Activated CD4-positive, CD25-positive, alpha-beta regulatory T cell treated with anti-CD3 and anti-CD28 coated beads, Interleukin-2, amount 50 U/mL, for 72 hours (primary cell): ENCODE measurements at places on chromosomes 6 and 20.

- DNase-seq: no peak
These were observed 25.7 kb downstream of the MUC22 start for GRCh38 chr6:31035862-31036497.

GRCh38 chr6:104321301-104321700, 538.4 kb downstream of the HACE1 start:
- DNase-seq: no peak

DNA sequence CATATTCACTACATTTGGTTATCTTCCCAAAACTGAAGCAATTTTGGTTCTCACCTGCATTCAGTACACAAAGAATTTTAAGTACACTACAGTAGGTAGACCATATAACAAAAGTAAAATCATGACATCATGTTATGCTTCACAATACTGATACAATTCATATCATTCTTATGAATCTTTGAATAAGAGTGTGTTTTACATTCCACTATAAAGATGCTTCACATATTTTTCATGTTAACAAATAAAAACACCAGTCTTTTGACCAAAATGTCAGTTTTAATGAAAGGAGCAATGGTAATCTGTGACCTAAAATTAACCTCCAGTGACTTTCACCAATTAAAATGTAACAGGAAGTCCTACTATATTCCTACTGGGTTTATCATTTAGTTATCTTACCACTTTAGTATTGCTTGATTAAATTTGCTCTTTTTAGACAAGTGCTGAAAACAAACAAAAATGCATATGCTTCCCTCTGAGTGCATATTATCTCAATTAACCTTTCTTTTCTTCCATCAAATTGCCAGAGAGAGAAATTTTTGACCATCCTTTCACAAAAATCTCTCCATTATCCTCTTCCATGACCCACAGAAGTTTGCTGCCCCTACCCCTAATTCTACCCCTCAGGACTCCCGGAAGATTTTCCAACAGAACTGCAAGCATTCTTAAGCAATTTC, 49.3 kb downstream of the PHIP start:
- DNase-seq: no peak

DNA sequence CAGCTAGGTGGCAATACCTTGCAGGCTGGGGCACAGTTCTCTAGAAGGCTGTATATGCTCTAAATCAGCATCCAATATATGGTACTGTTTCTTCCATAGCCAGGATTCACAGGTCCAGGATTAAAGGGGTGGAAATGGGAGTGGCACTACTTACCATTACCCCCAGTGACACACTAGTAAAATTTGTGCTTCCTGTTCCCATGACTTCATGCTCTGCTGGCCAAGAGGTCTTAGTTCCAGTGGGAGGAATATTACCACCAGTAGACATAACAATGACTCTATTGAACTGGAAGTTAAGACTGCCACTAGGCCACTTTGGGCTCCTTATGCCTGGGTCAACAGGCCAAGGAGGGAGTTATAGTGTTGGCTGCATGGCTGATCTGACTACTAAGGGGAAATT, 174.3 kb upstream of the TNFAIP3 start:
- no peak for DNase-seq

DNA sequence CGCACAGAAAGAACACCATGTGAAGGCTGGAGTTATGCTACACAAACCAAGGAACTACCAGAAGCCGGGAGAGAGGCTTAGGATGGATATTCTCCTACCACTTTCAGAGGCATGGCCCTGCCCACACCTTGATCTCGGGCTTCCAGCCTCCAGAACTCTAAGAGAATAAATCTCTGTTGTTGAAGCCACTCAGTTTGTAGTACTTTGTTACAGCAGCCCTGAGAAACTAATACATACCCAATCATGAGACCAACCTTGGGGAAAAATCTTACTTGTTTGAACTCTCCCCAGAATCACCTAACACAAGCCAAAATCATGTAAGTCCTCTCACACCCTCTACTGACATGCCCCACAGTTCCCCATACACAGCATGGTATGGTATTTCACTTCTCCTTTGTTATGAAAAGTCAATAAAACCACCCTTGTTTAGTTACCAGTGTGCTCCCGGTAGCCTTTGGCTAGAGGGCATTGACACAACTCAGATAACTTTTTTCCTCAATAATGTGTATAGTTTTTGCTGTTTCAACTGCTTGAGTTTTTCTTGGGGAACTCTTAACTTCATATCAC, 40.7 kb upstream of the SLC2A12 start:
- no peak for DNase-seq

DNA sequence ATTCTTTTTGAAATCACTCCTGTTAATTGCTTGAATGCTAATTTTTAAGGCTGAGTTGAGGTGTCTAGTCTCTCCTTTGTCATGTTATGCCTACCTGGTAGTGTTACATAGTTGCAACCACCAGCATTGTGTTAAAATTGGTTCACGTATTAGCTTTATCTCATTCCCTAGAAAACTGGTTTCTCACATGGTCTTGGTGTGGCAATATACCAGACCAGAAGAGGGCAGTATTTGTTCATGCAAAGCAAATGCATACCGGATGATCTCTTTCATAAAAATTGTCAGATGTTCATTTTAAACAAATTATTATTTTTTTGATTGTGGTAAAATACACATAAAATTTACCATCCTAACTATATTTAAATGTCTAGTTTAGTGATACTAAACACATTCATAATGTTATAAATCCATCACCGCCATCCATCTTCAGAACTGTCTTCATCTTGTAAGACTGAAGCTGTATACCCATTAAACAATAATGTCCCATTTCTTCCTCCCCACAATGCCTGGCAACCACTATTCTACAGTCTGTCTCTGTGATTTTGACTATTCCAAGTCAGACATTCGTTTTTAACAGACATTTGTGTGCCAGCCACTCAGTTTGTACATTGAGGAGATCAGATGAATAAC, 92.8 kb downstream of the ATRN start:
- DNase-seq: no peak

DNA sequence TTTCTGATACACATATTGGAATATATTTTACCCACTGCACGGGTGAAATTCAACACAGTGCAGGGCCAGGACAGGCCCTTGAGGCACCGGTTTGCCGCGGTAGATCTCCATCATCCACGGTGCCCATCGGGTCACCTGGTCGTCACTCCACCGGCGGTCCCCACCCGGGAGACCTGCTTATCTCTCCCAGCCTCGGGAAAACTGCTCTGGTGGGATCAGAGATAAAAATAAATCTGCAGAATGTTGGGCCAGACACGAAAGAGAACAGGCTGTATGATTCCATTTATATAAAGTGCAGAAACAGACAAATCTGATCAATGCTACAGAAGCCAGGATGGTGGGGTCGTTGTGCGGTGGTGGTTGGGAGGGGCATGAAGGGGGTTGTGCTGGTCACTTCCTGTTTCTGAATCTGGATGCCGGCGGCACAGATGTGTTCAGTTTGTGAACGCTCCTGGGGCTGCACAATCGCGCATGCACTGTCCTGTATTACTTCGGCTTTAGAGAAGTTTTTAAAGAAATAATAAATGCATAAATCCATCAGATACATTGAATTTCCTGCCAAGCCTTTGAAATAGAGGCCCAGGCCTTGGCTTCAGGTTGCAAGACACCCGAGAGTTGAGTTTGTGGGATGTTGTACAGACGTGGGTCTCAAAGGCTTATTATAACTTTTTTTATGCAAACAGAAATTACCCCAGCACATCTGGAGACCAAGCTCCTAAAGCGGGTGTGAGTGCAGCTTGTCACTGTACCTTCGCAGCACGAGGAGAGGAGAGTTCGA, 54.3 kb downstream of the ANKRD60 start:
- DNase-seq: no peak

- no peak for DNase-seq
These were observed 108.9 kb upstream of the CST7 start for GRCh38 chr20:24840121-24840713.

DNA sequence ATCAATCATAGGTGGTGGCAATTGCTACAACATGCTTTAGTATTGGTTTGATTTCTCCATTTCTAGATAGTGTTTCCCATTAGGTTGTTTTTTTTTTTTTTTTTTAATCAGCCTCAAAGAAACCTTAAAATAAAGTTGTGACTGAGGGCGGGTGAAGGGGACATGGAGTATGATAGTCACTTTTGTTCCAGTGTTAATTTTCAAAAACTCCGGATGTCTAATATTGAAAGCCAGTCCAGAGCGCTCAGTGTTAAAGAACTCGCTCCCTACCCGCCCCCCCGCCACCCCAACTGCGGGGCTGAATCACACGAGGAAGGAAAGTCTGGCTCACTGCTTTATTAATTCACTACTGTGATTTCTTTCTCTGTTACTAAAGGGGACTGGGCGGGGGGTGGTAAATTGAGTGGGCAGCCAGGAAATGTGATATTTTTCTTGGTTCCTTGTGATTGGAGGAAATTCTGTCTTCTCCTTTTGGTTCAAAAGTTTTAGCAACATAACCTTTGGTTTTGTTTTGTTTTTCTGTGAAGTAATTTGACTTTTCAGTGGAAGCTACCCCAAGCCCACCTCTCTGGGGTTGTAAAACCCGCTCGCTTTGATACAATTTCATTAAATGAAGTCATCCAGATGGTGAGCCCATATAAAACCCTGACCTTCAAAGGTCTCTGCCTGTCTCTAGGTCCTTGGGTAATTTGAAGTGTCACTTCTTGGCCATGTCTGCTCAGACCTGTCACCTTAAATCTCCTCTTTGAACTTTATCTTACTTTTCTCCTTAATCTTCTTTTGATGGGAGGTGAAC, 38.0 kb downstream of the TNFAIP3 start:
- no peak for DNase-seq

- DNase-seq: no peak
These were observed 7.8 kb downstream of the MAP3K7 start for GRCh38 chr6:90578894-90579549.

DNA sequence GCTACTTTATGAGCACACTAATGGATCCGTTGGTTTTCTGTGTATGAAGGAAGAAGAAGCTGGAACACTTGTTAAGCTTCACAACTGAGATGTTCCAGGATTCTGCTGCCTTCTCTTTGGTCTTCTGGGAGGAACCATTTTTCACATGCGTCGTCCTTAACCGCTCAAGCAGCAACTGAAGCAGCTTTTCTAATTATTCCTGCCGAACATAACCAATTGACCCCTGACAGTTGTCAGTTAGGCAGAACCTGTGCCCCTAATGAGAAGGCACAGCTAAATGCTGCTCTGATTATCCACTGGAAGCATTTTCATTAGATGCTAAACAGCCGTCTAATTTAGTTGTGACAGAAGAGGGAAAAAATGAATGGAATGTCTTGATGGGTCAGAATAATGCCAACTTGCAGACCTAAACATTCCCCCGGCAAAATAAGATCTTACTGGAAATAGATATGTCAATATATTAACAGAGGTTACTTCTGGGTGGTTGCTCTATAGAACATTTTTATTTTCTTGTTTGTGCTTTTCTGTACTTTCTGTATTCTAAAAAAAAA, 85.0 kb upstream of the SMLR1 start:
- DNase-seq: no peak

GRCh38 chr6:74409447-74409846, 713.4 kb downstream of the CD109 start:
- DNase-seq: no peak

DNA sequence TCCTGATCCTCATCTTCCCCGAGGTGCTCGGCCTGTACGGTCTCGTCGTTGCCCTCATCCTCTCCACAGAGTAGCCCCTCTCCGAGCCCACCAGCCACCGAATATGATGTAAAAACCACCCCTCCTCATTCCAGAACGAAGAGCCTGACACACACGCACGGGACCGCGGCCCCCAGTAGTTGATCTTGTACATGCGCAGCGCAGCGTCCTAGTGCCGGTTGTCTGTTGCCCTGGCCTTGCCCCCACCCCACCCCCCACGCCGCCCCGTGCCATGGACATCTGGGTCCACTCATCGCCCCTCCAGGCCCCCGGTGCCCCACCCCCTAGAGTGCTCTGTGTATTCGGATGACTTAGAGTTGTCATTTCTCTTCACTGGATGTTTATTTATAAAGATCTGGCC, 5.2 kb upstream of the PRPH2 start:
- DNase-seq: no peak

DNA sequence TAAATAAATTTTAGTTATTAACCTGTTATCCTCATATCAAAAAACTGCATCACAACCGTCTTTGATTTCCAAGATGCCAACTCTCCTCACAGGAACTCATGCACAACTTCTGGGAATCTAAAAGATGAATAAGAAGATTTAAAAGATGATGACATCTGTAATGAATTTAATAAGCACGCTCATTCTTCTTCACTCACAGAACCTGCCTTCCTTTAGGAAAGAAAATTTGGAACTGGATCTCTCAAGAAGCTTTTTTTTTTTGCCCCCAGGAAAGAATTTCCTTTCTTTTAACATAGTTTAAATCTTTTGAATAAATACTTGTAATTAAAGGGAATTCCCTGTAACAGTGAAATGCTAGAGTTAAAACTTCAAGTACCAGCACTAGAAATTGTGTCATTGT, 161.5 kb downstream of the HIVEP2 start:
- DNase-seq: no peak

GRCh38 chr20:7606941-7607340, 333.3 kb downstream of the HAO1 start:
- no peak for DNase-seq

DNA sequence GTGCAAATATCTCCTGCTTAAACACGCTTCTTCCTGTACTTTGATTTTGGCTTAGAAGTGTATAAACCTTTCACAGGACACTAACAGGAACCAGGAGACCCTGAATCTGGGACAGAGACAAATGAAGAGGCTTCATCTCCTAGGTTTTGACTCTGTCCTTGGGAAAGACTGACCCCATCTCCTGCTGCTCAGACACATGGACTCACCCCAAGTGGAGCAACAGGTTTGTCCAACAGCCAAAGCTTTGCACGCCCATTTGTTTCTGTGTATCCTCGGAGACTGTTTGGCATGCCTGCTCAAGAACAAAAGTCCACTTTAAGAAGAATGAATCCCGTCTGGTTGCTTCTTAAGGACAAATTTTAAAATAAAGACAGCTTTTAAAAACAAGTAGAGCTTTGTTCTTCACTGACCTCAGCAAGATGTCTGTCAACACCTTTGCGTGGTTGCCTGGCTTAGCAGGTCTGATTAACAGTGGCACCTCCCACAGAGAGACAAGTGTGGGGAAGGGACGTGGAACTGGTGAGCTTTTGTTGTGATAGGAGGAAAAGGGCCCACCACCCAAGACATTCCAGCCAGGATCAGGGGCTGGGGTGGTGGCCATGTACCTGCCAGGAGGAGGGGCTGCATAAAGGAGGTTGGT, 202.6 kb downstream of the SOD2 start:
- DNase-seq: no peak

- DNase-seq: no peak
These were observed 30.1 kb upstream of the SH3BGRL2 start for GRCh38 chr6:79600812-79601609.

- DNase-seq: no peak
These were observed 204.3 kb upstream of the CST7 start for GRCh38 chr20:24744747-24745146.

DNA sequence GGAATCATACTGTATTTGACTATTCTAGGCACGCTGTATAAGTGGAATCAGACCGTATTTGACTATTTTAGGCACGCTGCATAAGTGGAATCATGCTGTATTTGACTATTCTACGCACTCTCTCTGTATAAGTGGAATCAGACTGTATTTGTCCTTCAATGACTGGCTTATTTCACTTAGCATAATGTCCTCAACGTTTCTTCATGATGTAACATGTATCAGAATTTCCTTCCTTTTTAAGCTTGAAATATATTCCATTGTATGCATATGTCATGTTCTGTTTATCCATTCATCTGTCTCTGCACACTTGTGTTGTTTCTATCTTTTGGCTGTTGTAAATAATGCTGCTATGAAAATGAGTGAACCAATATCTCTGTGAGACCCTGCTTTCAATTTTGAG, 5.7 kb downstream of the CCDC170 start:
- no peak for DNase-seq

- no peak for DNase-seq
These were observed 39.0 kb upstream of the ECHDC1 start for GRCh38 chr6:127382413-127382812.

- DNase-seq: no peak
These were observed 32.8 kb downstream of the TCF15 start for GRCh38 chr20:577167-577791.
